ENCODE measurements at places on chromosomes 7 and 10.

GRCh38 chr10:86178401-86179152 is 188.0 kb downstream of the GRID1 start:
- no peak for DNase-seq

DNA sequence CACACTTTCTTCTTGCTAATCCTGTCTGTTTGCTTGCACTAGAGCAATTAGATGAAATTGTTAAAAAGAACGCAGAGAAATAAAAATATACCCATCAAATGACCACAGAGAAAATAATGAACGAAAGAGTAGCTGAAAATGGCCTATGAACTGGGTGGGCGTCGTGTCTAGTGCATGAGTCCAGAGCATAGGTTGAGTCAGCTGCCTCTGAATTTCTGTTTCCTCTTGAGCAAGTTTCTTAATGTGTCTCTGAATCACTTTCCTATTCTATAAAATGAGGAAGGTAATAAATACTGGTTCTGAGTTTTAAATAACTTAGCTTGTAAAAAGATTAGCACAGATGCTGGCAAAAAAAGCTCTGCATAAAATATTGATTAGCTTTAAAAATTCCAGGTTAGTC is 75.0 kb downstream of the POM121L12 start:
- peak; percentile 12 for DNase-seq

GRCh38 chr10:101120884-101121653 is 10.0 kb upstream of the TLX1 start:
- no peak for DNase-seq

DNA sequence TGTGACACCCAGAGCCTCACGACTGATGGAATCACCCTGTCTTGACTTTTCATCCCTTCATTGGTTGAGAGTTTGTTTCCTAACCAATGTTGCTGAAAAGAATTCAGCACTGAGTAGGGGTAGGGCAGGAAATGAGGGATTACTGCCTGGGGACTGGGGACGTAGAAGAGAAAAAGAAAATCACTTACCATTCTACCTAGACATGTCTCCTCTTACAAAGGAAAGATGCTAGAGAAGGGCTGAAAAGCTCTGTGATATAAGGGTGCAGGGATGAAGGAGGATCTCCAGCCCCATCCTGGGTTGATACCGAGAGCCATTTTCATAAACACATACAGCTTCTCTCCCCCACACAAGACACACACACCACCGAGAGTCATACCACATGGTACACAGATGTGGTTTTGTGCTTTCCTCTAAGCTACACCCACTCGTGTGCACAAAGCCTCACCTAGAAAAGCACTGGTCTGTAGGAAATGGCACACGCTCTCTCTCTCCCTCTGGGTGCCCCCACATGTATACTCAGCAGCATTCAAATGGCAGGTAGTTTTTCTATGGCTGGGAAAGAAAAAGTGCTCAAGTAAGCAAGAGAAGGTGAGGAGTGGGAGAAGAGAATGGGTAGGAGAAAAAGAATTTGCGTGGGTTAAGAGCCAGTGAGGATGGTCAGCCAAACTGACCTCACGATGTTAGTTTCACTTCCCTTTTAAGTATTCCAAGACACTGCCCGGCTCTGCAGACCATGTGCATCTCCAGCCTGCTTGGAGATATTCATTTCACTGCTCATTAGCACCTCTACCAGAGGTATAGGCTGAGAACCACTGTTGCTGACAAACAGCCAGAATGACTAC is 85.8 kb downstream of the CALD1 start:
- peak; percentile 38 for DNase-seq

- DNase-seq, result no peak
These were observed 36.9 kb upstream of the NPFFR1 start for GRCh38 chr10:70320751-70321150.

GRCh38 chr7:46544396-46545008 is 623.4 kb upstream of the IGFBP3 start:
- DNase-seq, result peak; percentile 86

GRCh38 chr10:23197416-23197861 is 5.3 kb downstream of the PTF1A start:
- no peak for DNase-seq

- no peak for DNase-seq
These were observed 23.8 kb downstream of the CYTH3 start for GRCh38 chr7:6248581-6248980.

DNA sequence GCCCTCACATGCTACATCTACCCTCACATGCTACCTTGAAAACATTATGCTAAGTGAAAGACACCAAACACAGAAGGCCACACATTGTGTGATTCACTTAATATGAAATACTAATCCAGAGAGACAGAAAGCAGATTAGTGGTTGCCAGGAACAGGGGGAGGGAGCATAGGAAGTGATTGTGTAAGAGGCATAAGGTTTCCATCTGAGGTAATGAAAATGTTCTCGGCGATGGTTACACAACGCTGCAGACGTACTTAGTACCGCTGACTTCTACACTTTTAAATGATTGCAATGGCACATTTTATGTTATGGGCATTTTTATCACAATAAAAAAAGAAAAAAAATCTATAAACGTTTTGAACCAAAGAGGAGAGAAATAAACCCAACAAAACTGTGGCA is 742.3 kb downstream of the TYW1 start:
- DNase-seq, result no peak

- DNase-seq, result no peak
These were observed 6.4 kb downstream of the FEZF1 start for GRCh38 chr7:122298131-122298530.

DNA sequence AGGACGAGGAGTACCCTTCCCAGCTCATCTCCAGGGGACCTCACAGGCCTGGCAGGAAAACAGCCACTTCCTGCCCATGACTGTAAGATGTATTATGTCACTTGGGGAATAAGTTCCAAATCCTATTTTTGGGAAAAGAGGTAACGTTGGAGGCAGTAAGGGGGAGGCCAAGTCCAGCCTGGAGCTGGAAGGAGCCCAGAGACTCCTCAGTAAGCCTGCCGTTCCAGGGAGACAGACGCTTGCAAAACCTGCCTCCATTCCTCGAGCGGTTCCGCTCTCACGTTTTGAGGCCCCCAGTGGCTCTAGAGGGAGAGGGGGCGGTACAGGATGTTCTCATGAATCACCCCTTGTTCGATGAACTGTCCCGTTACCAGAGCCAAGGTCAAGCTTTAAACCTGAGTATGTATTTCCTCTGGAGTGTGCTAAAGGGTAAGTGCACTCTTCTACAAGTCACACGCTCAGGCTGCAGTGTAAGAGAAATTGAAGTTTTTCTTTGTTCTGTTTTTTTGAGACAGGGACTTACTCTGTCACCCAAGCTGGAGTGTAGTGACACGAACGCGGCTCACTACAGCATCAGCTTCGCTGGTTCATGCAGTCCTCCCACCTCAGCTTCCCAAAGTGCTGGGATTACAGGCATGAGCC is 45.5 kb upstream of the CYTH3 start:
- DNase-seq, result peak; percentile 62

GRCh38 chr7:28688174-28688573 is 270.0 kb downstream of the TRIL start:
- no peak for DNase-seq

GRCh38 chr7:138363721-138364120 is 96.3 kb upstream of the TRIM24 start:
- no peak for DNase-seq

DNA sequence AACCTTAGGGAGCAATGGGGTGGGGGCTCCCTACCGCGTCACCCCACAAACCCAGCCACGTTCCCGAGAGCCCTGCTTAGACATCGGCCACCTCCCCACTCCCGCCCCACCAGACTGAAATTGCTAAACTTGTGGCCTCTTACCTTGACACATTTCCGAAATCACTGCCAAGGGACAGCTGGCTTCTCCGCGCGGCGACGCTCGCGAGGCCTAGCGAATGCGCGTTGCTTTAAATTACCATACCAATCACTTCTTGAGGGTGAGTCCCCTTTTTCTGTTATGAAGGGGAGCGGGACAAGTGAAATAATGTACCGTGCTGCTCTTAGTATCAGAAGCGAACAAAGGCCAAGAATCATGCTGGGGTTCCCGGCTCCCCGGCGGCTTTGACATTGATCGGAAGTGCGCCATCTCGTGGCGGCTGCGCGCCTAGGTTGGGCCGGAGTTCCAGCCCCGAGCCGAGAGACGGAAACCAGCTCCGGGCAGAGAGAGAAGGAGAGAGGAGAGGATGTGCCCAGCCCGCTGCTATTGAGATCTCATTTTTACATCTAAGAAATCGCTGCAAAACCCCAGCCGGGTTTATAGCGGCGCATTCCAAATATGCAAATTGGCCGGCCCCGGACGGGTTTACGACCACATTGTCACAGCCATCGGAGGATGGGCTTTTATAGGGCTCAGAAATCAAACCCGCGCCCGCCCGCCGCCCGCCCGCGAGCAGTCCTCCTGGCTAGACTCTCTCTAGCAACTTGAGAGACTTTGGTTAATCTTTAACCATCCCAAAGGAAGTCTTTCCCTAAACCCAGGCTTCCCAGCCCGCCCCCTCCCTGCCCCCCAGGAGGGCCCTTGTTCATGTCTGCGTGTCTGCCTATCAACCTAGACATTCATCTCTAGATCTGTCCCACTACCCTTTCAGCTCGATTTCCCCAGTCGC is 5.3 kb downstream of the HOXA11 start:
- DNase-seq, result peak; percentile 55

DNA sequence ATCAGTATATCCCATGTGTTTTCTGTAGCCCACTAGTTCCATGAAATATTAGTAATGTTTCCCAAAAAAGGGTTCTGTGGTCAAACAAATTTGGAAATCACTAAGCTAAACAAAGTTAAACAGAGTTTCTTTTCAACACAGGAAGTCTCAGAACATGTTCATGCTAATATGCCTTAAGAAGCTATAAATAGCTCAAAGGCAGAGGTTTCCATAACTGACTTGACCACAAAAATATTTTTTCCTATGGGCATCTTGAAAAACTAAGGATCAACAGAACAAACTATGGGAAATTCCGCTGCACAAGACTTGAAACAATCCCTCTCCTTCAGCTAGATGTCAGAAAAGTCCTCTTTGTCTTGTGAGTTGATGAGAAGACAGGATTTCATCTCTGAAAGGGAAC is 59.7 kb downstream of the SEM1 start:
- DNase-seq, result no peak

GRCh38 chr10:21919906-21920305 is 83.6 kb downstream of the DNAJC1 start:
- DNase-seq, result no peak

DNA sequence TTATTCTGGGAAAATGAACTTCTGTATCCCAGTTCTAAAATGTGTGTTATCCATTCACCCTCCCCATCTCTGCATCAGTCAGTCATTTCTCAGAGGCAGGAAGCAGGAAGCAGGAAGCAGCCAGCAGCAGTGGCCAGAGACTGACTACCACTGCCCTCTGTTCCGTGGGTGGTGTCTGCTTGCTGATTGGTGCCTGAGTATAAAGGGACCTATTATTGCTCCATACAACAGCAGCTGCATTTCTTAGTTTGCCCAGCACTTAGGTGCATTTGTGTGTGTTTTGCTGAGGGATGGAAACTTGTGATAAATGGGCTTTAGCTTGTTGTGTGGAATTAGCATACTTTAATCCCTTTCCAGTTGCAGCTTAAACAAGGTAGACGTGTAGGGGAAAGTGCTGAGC is 582.2 kb downstream of the SORCS1 start:
- no peak for DNase-seq

DNA sequence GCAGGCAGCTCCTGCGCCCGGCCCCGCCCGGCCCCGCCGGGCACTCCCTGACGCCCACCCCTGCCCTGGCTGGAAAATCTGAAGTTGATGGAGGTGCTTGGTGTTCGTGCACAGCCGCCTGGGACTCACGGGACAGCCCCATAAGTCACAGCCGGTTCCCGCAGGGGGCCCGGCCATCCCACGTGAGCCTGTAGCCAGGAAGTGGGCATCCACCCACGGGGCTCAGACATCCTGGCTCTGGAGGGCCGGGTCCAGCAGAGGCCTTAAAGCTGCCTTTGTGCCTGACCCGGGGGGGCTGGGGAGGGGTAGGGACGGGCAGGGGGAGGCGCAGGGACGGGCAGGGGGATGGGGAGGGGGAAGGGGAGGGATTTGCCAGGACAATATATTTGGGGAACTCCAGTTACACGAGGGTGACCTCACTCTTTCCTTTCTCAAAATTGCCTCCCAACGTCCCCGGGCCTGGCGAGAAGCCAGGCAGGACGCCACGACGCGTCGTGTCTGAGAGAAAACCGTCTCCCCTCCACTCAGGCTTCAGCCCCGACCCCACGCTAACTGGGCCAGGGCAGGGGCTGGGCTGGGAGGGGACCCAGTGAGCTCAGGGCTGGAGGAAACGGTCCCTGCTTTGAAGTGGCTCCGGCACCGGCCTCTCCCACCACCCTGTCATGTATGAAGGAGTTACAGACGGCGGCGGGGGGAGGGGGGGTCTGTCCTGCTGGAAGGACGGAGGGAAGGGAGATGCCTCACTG is 82.1 kb upstream of the PDGFA start:
- peak; percentile 25 for DNase-seq

- DNase-seq, result peak; percentile 80
These were observed 13.4 kb upstream of the ERCC6 start for GRCh38 chr10:49552277-49552676.

DNA sequence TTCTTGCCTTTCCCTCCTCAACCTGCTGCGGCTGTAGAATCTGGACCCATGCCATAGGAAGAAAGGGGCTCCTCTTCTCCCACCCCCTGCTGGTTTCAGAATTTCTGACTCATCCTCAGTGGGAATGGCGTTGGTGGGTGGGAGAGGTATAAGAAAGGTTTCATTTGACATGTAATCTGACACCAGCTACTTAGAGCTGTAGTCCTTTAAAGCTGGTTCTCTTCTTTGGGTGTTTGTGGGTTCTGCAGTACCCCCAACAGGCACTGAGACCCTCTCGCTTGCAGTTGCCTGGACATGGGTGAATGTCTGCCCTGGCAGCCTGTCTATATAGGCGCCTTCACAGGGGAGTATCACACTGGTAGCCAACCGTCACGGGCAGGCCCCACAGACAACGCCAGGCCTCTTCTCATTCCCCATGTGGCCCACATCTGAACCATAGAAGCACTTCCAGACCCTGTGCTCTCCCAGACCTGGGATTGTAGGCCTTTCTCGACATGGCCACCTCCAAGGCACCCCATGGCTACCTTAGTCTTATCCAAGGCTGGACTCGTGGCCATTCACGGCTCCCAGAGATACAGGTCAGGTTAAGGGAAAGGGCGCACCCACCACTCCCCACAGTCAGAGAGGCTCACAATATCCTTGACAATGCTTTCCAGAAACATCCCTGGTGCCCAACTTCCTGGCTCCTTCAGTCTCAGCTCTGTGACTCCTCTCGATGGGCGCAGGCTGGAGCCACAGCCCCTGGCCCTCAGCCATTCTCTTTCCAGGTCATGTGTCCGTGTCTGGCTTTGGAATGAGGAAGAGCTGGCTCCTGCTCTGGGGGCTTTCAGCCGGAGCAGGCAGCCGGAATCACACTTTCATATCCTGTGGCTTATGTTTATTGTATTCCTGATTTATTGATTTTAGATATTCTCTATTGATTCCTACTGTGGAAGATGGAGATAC is 17.5 kb downstream of the ZNF862 start:
- peak; percentile 96 for DNase-seq

- DNase-seq, result no peak
These were observed 38.0 kb downstream of the ZNRF2 start for GRCh38 chr7:30322271-30323005.

Data from astrocyte of the spinal cord (primary cell).